ENCODE measurements at places on chromosomes 7 and 10.

DNA sequence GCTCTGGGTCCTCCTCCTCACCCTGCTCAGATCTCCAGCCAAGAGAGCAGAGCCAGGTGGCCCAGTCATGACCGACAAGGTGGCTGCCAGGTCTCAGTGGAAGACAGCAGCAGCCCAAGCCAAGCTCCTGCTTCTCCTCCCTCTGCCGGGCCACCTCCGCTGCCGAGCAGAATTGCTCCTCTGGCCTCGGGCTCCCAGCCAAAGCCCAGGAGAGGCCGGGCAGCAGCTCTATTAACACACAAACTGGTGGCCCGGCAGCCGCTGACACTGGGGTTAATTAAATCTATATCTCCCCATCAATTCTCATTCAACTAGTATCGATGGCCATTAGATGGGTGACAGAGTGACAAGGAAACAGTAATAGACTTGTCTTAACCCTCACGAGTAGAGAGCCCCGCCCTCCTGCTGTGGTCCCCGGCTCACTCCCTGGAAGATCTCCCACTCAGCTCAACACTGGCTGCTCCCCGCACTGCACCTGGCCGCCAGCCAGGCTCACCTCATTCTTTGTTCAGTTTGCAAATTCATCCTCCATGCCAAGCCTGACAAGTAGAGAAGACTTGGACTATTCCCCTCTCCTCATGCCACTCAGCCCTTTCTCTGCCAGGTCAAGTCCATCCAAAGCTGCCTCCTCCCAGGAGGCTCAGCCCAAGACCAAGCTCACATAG is 74.1 kb upstream of the UNC5B start:
- no peak for DNase-seq

DNA sequence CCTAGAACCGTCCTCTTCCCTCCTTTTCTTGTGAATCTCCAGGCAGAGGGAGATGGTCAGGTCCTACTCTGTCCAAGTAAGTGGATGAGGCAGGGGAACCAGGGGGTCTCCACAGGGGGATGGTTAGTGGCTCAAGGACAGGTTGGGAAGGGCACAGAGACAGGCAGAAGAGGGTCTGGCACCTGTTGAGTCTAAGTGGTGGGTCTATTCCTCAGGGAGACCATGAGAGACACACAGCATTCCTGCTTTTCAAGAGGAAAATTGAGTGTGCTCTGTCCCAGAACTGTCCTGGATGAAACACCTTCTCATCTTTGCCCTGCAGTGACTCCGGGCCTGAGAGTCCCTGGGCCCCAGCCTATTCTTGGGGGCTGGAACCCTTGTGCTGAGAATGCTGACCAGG is 184.8 kb upstream of the GALNT17 start:
- no peak for DNase-seq

- peak; percentile 99 for DNase-seq
These were observed 13.5 kb upstream of the TSPAN13 start for GRCh38 chr7:16739863-16740622.

DNA sequence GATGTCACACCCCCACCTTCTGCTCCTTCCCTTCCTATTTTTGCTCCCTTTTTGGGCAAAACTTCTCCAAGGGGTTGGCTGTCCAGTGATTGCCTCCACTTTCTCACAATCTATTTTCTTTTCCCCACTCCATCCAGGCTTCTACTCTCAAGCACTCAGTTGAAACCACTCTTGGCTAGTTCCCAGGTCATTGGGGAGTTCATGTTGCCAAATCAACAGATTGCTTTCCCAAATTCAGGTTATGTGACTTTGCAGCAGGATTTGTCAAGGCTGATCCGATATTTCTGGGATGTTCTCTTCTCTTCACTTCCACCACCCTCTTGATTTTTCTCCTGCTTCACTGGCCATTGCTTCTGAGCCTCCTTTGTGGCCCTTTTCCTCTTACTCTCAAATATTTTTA is 258.7 kb upstream of the SLC26A5 start:
- DNase-seq, result no peak

GRCh38 chr10:90985321-90985933 is 64.5 kb upstream of the ANKRD1 start:
- no peak for DNase-seq

DNA sequence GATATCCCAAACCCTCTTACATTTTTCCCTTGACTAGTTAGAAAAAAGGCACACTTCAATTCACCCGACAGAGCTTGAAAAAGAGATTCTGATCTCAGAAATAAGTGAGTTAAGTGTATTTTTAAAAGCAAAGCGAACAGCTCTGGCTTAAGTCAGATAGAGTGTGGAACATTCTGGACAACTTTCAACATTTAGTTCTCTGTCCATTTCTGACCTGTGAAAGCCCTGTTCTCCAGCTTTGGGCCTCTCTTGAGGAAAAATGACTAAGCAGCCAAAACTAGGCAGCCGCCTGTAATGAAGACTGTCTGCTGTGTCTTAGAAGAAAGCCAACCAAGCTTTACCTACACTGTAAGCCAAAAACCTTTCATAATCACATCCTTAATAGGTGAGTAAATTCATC is 50.5 kb downstream of the CDK6 start:
- DNase-seq, result peak; percentile 74

DNA sequence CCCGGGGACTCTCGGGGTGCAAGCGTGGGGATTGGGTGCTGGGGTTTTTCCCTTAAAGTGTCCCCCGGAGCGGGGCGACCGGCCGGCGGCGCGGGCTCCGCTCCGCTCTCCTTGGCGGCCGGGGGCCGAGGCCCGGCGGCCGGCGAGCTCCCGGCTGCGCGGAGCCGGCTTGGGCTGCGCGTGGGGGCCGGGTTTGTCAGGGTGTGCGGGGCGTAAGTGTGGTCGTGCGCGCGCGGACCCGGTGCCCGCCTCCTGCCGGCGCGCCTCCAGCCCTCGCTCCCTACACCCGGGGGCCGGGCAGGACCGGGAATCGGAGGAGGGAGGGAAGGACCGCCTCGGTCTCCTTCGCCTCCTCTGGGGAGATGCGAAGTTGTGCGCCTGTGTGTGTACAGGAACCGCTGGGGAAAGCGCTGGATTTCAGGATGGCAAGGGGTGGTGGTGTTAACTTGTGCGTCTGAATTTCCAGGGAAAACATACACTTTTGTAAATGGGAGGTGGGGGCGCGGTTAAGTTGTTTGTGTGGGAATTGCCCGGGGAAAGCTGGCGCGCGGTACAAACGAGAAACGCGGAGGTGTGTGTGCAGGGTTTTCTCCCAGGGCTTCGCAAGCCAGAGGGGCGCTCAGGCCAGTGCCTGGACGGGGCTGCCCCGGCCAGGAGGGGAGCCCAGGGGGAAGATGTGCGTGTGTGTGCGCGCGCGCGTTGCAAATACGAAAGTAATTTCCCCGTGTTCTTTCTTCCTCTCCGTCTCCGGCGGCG is 737 bp downstream of the ZMIZ1 start:
- no peak for DNase-seq

DNA sequence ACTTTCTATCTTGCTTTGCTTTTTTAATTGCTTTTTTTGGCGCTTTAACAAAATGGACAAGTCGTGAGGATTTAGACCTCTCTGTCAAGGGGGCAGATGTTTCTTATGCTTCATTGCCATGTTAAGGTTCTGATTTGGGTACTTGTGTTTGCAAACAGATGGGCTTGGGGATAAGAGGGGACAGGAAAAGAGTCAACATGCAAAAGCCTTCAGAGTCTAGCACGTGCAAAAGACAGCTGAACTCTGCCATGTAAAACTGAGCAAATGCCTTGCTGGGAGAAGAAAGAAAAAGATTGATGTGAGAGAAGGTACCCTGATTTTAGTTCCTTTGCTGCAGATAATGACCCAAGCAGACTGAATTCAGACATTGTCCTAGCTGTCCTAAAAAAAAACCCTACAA is 173.1 kb downstream of the KIAA1217 start:
- DNase-seq, result no peak

DNA sequence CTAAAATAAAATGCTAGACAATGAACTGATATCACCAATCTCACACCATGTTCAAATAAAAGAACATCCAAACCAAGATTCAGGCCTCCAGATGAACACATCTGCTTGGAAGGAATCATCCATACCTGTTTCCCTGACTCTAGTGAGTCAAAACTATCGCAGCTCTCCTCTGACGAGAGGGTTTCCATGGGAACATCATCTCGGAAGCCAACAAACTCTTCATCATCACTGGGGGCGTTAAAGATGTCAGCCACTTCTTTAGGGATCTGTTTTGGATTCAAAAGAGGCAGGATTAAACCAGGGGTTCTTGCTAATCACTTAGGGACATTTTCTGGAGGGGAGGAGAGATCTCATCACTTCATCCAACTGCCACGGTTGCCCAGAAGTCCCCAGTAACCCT is 29.1 kb downstream of the CDCA7L start:
- no peak for DNase-seq

- DNase-seq, result no peak
These were observed 107.8 kb downstream of the ADARB2 start for GRCh38 chr10:1629326-1630198.

DNA sequence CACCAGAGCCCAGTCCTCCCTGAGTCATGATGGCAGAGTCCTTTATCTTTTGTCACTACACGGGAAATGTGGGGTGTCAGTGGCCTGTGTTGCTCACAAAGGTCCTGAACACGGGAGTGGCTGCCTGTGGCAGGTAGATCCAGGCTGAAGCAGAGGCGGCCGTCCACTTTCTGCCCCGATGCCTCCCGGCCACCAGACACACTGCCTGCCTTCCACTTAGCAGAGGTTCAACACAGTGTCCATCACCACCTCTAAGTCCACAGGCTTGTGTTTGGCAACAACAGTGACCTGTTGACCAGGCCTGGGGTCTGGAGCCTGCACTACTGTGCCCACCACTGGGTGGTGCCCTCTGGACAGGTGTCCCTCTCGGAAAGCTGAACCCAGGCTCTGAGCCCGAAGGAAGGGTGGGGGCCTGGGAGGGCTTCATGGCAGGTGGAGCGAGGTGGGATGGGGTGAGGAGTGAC is 49.9 kb upstream of the CAMK2B start:
- DNase-seq, result no peak

DNA sequence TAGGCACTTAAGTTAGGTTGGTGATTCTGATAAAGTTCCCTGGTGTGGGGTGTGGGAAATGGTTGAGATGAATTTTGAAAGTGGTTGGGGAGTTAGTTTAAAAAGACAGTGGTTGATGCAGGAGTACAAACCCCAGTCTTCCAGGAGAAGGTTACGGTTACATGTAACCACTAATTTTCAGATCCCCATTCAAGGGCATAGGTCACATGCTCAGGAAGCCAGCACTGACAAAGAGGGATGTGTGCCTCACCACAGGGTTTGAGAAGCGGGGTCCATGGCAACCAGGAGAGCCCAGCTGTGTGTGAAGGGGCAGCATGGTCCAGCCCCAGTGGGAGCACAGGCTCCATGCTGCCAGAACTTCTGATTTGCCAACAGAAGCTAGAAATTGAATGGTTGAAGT is 144.2 kb downstream of the MDFIC start:
- no peak for DNase-seq

DNA sequence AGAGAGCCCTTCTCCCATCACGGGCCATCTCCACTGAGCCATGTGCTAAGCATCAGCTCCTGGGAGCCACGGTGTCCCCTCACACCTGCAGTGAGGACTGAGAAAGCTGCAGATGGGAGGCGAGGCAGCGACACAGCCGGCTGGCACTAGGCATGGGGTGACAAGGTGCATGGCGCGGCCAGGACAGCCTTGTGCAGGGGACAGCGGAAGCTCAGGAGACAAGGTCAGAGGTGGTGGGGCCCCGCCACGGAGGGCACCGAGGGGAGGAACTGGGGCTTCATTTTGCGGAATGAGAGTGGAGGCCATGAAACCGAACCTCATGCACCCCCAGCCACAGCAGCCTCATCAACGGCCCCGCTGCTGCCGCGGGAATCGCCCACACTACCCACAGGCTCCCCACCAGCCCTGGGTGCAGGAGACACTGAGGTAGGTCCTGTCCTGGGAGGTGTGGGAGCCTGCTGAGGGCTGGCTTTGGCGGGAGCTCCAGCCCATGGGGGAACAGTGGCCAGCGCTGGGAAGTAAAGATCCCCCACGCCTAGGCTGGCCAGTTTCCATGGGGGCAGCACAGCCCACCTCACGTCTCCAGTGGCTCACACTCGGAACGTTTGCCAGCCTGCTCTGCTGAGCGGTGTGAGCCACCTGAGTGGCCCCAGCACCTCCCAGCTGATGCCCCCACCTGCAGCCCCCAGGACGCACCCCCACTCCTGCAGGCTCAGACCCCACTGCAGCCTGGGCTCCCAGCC is 71.2 kb upstream of the INSIG1 start:
- DNase-seq, result no peak

DNA sequence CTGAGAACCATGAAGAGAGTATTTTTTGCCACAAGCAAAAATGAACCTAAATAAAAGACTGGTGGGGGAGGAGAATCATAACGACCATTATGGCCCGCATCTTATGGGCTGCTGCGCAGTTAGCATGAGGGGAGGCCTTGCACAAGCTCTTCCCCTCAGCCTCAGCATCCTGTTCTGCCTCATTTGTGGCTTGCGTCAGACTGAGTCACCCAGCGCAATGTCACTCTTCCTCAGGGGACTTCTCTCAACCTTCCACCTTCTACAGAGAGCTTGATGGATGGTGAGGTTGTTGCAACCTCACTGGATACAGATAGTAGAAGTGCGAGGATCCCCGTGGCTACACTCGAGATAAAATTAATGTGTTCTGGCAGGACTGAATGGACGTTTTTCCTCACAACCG is 16.8 kb upstream of the GPR15LG start:
- DNase-seq, result peak; percentile 43

DNA sequence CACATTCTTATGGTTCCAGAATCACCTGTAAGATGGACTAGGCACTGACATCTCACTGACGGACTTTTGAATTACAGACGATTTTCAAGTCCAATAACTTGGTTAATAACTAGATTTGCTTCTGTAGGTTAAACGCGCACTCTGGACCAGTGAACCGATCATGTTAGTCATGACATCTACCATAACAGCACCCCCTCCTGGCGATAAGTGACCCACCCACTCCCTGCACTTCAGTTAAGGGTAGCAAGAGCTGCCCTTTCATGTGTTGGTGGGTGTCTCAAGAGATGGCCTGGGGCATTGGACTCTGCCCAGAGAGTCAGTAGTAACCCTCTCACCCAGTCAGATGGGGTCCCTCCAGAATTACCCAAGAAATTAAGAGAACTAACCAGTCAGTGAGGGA is 12.9 kb downstream of the GRM8 start:
- no peak for DNase-seq

DNA sequence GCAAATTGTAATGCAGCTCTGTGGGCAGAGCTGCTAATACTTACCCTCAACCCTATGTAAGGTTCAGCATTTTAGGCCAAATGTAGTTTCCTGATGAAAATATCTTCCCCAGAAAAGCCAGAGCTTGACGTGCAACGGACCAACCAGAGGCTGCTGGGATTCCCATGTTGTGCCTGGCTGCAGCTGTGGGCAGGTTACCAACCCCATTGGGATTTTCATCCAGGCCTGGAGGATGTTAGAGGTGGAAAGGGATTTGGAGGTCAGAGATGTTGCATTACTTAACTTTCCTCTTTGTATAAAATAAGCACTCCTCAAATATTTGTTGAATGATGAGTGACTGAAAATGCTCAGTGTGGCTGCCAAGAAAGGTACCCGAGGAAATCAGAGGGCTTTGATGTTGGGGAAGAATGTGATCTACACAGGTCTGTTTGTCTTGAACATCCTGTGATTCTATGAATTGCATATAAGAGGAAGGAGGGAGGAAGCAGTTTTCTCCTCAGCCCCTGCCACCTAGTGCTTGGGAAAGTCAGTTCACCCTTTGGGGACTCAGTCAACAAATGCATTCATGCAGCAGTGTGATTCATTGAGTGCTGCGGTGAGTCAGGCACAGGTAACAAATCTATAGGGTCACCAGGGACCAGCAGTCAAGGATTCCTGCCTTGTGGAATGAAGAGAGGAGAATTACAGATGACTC is 487.2 kb downstream of the RPS24 start:
- peak; percentile 39 for DNase-seq

GRCh38 chr10:78247821-78248220 is 214.2 kb downstream of the RPS24 start:
- no peak for DNase-seq

- DNase-seq, result no peak
These were observed 46.4 kb upstream of the ZNF746 start for GRCh38 chr7:149544028-149544427.

All from amniotic epithelial cell (primary cell).